ENCODE measurements at places on chromosomes 2 and 18.
A peak's percentile ranks its signal among the peaks of the same experiment; 100 is the strongest.

- peaks cover 31% of the 10 kb centered on the region for H3K4me1 ChIP-seq
- H3K27ac ChIP-seq = peak overlapping the region; percentile 95
- peak overlapping the region; percentile 91 for H3K4me3 ChIP-seq
- H3K27me3 ChIP-seq = no peaks in the 10 kb centered on the region
These were observed 578 bp downstream of the IWS1 start for GRCh38 chr2:127525691-127526131.

DNA sequence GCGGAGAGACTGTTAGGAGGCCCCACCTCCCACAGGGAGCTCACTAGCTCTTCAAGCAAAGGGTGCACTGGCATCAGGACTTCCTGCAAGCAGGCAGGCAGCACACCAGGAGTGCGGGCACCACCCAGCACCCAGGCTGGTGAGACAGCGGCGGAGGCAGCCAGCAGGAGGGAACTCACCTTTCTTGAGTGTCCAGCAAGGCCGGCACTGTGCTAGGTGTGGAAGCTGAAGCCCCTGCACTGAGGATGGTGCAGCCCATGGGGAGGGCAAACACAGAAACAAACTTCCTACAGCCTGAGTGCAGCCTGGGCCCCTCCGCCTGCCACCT, 100.7 kb upstream of the ID2 start:
- no peak overlapping the region for H3K27ac ChIP-seq
- no peak overlapping the region for H3K4me3 ChIP-seq
- no peak for DNase-seq
- no peaks in the 10 kb centered on the region for H3K36me3 ChIP-seq
- peaks cover 3% of the 10 kb centered on the region for H3K27me3 ChIP-seq

DNA sequence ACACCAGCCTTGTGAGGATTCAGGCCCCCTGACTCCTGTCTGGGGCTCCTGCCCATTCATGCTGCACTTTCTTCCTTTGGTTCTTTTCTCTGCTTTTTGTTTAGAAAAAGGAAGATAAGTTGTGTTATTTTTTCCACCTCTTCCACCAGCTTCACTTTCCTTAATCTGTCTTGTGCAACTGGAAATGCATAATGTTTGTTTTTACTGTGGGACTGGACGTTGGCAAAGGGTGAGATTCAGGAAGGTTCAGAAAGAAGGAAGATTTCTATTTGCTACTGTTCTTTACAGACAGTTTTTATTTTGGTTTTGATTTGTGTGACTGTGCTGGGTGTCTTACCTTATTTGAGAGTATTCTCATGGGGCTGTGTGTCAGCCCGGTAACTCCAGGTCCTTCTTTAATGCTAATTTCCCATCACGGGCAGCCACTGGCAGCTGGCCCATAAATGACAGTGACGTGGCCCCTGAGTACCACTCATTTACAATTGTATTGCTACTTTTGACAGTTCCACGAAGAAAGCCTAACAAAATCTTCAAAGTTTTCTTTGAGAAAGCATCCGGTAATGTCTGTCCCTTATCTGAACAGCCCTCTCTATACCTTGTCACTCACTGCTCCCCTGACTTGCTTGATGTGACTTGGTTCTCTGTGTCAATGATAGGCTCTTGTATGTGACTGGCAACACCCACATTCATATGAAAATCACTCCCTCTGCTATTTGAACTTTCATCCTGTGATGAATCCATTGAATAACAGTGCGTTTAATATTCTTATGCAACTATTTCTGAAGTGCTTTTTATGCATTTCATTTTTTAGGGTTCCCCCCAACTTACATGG, 32.7 kb downstream of the RHBDD1 start:
- H3K27ac ChIP-seq = no peak overlapping the region
- DNase-seq = no peak
- H3K36me3 ChIP-seq = peaks cover 23% of the 10 kb centered on the region
- H3K4me1 ChIP-seq = no peaks in the 10 kb centered on the region
- H3K4me3 ChIP-seq = no peak overlapping the region

DNA sequence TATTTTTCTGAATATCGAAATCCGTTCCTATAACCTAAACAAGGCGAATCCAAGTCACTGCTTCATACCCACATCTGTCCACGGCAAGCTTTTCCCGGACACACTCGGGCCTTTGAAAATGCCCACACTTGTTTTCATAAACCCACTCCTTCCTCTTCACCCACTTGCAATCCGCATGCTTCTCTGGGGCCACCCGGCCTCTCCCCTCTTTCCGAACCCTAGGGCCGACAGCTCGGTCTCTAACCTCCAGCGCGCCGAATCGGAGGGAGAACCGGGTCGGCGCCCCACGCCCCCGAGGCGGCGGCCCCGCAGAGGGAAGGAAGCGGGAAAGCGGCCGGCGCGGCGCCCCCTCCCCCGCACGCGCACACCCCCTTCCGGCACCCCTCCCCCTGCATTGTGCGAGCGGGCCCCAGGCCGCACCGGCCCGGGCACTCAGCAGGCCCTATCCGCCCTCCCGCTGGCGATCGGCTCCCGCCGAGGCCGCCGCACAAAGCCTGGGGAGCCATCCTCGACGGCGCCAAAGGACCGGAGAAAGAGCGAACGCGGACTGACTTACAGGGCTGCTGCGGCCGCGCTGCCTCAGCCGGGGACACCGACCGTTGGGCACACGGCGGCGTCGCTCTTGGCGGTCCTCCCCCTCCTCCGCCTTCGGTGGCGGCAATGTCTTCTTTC, 467 bp downstream of the PUM2 start:
- peaks cover 46% of the 10 kb centered on the region for H3K4me1 ChIP-seq
- H3K4me3 ChIP-seq = peak overlapping the region; percentile 77
- DNase-seq = peak; percentile 47
- peaks cover 10% of the 10 kb centered on the region for H3K36me3 ChIP-seq
- peak overlapping the region; percentile 83 for H3K27ac ChIP-seq

GRCh38 chr18:75211002-75211621, 515 bp downstream of the TSHZ1 start:
- no peaks in the 10 kb centered on the region for H3K36me3 ChIP-seq
- DNase-seq = peak; percentile 36
- peak overlapping the region; percentile 70 for H3K27ac ChIP-seq
- peaks cover 46% of the 10 kb centered on the region for H3K4me1 ChIP-seq
- peak overlapping the region; percentile 98 for H3K4me3 ChIP-seq
- no peaks in the 10 kb centered on the region for H3K27me3 ChIP-seq

- H3K27me3 ChIP-seq = no peaks in the 10 kb centered on the region
- H3K36me3 ChIP-seq = no peaks in the 10 kb centered on the region
- H3K4me1 ChIP-seq = no peaks in the 10 kb centered on the region
- no peak overlapping the region for H3K27ac ChIP-seq
These were observed 397.7 kb downstream of the NUP35 start for GRCh38 chr2:183521911-183522310.

DNA sequence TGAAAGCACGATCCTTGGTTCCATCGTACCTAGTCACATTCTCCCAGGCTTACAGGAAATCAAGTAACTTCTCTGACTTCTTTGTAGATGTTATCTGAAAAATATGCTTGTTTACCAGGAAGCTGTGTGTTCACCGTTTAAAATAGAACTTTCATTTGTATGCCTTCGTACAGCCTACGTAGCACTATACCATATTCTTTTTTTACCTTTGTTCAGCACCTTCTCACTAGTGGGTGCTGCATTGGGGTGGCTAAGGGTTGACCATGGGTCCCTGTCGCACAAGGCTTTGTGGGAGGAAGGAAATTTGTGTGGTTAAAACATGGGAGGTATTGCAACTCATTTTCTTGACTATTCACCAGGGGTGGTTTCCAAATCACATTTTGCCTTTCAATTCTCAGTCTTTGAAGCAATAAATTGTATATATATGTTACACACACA, 16.6 kb downstream of the MALT1 start:
- H3K4me1 ChIP-seq = peaks cover 72% of the 10 kb centered on the region
- DNase-seq = peak; percentile 57
- no peaks in the 10 kb centered on the region for H3K27me3 ChIP-seq

DNA sequence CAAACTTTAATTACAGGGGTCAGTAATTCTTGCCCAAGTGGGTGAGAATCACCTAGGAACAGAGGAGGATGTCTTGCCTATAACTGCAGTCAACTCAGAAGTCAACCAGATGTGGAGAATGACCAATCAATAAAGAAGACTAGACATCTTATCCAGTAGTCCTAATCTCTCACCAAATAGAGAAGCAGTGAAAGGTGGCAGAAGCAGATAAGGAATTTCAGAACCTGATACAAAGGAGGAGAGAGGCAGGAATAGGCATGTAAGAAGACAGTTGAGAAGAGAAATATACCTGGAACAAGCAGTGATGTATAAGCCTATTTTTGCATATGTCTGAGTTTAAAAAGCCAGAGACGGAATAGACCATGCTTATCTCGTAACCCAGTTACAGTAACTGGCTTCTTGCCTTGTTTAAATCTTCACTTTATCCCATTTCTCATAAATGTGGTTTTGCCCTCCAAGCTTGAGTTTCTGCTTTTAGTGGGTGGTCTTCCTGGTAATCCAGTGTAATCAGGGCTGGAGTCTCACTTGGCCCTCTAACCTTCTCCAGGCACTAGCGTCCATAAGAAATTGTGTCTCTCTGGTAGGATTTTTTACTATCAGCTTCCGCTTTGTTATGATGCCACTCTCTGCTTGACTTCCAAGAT, 401.0 kb downstream of the SUCLG1 start:
- no peaks in the 10 kb centered on the region for H3K4me1 ChIP-seq
- no peaks in the 10 kb centered on the region for H3K36me3 ChIP-seq
- no peaks in the 10 kb centered on the region for H3K27me3 ChIP-seq
- no peak for DNase-seq

- H3K36me3 ChIP-seq = no peaks in the 10 kb centered on the region
- no peak overlapping the region for H3K4me3 ChIP-seq
- no peak for DNase-seq
These were observed 271.2 kb downstream of the LPIN1 start for GRCh38 chr2:12017499-12018157.

All from CD4-positive, alpha-beta T cell (primary cell).